ENCODE measurements at places on chromosomes 11 and 22.

GRCh38 chr11:104967534-104968354, 630 bp downstream of the CASP4 start:
- no peak for DNase-seq

GRCh38 chr11:68200639-68201038, 12.5 kb downstream of the KMT5B start:
- no peak for DNase-seq

DNA sequence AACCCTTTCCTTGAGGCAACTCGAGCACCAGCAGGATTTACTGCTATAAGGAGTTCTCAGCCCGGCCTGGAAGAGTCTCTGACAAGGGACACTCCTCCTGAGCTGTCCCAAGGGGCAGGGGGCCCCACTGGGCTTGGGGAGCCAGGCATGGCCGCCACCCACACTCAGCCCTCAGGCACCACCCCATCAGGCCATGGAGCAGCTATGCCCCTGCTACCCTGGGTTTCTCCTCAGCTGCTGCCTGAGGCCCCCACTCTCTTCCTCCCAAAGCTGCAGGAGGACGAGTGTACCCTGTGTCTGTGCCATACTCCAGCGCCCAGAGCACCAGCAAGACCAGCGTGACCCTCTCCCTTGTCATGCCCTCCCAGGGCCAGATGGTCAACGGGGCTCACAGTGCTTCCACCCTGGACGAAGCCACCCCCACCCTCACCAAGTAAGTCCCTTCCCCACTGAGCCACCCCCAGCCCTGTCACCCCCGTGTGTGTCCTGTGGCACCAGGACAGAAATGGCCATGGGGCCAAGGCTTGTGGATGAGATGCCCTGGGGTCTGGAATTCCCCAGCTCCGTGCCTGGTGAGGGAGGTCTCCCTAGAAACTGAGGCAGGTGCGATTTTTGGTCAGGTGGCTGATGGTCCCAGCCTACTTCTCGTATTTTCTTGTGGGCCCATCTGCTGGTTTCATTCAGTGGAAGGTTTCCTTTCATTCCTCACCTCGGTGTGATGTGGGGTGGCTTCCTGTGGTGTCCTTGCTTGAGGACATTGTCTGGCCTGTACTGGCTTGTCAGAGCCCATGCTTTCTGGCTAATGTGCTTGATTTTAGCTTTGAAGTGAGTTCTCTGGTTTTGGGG, 28.4 kb downstream of the TAB1 start:
- no peak for DNase-seq

DNA sequence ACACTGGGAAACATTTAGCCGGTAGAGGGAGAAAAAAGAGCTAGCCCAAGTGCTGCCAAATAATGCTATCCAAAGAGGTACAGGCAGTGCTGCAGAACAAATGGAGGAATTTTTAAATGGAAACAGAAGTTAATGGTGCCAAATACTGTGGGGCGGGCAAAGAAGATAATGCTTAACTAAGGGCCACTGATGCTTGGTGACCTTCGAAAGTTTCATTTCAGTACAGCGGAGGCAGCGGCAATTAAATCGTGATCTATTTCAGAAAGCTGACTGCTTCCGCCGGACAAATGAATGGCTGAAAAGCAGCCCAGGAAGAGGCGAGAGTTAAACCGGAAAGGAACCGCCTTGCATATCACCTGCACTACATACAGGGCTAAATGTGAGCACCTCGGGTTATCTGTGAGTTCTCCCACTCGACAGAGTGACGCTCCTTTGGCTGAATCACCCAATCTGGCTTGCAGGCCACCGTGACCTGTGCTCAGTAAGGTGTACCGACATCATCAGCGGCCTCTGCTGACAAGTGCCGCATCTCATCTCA, 42.1 kb downstream of the CADM1 start:
- DNase-seq = no peak

DNA sequence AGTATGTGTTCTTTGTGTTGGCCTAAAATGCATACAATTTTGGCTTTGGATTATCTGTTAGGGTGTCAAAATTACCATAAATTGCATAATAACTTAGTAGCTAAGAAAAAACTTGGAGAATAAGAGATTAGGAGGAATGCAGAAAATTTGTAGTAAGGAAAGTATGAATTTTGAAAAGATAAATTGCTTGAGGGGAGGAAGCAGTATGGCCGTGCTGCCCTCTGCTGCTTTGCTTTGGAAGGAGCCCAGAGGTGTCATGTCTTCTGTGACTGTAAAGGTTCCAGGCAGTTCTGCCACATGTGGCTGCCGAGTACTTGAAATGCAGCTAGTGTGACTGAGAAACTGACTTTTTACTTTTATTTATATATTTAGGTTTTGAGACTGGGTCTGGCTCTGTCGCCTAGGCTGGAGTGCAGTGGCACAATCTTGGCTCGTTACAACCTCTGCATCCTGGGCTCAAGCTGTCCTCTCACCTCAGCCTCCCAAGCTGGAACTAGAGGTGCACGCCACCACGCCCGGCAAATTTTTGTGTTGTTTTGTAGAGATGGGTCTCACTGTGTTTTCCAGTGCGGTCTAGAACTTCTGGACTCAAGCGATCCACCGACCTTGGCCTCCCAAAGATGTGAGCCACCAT, 1.8 kb downstream of the ADSL start:
- peak; percentile 73 for DNase-seq

GRCh38 chr11:34910817-34911216, 5.4 kb downstream of the APIP start:
- DNase-seq = no peak

- DNase-seq = no peak
Observed at GRCh38 chr11:2816523-2816922, 69.1 kb downstream of the CDKN1C start.

- DNase-seq = no peak
Observed at GRCh38 chr11:112321501-112322172, 61.0 kb upstream of the PLET1 start.

- no peak for DNase-seq
Observed at GRCh38 chr22:44389926-44390612, 77.3 kb upstream of the SHISAL1 start.

GRCh38 chr11:104487046-104487806, 323.3 kb upstream of the PDGFD start:
- no peak for DNase-seq

DNA sequence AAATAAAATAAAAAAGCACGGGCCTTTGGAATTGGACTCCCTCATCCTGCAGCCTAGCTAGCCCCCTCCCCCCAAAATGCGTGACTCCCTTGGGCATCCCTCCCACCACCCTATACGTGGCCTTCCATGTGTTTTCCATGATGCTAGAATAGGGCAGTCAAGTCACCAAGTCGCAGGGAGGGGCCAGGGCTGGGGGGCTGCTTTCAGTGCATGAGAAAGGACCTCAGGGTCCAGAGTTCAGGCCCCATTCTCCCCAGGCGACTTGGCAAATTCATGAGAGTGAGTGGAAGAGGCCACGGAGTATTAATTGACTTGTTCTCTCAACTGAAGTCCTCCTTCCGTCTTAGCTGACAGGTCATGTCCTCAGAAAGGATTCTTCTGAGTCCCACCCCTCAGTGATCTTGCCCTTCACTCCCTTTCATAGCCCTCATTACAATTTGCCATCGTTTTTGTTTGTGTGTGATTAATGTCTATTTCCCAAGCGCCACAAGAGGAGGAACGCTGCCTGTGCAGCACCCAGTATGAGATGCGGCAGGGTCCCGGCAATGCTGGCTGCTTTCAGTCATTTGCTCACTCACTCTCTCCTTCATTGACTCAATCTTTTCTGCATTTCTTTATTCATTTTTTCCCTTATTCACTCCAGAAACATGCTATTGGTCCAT, 17.4 kb downstream of the LRRC32 start:
- no peak for DNase-seq

DNA sequence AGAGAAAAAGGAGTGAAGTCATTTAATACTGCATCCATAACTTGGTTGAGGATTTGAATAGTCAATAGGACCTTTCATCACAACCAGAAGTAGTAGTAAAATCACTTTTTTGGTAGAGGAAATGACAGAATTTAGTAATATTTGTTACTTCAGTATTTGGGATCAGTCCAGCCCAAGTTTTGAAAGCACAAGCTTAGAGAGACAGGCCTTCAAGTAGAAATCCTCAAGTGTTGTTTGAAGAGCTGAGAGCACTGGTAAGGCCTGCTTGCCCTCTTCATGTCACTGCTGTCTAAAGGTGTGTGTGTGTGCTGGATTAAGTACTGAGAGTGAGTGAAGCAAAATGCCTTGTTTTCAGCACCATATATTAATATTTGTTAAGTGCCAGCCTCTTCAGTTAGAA, 137.3 kb downstream of the WNT11 start:
- DNase-seq = no peak

GRCh38 chr11:63841554-63841953, 2.6 kb downstream of the MARK2 start:
- DNase-seq = no peak

DNA sequence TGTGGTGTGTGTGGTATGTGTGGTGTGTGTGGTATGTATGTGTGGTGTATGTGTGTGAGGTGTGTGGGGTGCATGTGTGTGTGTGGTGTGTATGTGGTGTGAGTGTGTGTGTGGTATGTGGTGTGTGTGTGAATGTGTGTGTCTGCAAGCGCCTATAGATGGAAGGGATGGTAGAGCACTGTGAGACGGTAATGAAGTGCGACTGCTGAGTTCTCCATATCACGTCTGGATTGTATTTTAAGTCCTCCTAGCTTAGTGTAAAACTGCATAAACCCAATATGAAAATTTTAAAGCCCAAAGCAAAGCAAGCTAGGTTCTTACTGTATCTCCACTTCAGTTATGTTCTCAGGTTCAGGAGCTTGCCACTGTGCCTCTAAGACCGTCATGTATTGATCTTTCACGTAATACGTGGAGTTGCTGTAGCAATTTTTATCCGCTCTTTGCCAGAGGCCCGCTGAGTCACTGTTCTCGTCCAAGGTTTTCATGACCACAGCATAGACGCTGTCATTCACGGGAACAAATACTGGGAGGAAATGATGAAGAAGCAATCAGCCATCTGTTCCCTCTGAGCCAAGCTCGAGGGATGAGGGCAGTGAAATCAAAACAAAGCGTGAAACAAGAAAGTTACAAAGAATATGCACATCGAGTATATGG, 5.5 kb downstream of the PLET1 start:
- DNase-seq = no peak

GRCh38 chr11:28350216-28350615, 242.0 kb downstream of the METTL15 start:
- DNase-seq = no peak

DNA sequence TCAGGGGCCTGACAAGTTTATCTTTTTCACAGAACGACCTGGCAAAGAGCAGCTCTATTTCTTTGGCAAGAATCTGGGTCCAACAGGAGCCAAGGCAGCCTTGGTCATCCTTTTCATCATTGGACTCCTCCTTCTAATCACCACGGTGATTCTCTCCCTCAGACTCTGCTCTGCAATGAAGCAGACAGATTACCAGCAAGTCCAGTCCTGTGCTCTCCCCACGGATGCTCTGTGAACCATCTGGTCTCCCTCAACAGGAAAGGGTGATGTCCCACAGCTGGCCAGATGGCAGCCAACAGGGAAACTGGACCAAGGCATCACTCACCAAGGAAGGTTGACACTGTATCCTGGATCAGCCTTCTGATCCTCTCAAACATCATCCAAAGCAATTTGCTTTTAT, 17.0 kb upstream of the PANX1 start:
- no peak for DNase-seq

DNA sequence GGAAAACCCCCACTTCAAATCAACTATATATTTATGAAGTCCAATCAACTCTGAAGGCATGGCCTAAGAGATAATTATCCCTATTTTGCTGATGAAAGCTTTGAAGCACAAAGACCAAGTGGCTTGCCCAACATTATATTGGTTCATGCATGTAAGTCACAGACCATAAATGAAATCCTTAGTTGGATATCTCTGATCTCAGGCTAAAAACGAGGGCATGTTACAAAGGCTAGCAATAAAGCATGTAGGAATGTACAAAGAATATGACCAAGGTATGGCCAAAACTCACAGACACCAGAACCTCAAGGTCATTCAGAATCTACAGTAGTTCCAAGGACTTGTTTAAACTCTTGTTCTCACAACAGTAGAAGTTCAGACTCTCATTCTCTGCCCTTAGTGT, 100.2 kb upstream of the SESN3 start:
- no peak for DNase-seq

GRCh38 chr22:35377735-35378134, 3.2 kb upstream of the HMOX1 start:
- DNase-seq = no peak

DNA sequence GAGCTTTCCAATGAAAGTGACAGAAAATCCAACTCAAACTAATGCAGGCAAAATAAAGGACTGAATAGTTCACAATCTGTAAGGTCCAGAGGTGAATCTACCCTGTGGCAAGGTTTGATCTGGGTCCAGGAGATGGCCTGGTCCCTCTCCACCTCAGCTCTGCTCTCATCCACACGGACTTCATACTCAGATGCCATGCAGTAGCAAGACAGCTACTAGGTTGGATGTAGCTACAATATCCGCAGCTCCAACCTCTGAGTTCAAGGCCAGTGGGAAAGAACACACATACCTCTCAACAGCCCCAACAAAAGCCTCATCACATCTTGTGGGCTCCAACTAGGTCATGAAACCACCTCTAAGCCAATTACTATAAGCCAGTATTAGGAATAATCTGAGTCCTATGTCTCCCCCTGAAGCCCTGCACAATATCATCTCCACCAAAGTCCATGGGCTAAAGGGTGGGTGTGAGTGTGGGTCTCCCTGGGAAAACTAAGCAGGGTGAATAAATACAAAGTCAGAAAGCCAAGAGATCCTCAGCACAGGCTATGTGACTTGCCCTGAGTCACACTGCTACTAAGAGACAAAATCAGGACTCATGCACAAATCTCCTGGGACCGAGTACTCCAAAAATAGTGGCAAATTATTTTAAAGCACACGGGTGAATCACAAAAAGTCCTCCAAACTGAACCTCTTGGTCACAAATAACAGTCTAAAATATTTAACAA, 78.8 kb downstream of the LARGE1 start:
- DNase-seq = no peak

DNA sequence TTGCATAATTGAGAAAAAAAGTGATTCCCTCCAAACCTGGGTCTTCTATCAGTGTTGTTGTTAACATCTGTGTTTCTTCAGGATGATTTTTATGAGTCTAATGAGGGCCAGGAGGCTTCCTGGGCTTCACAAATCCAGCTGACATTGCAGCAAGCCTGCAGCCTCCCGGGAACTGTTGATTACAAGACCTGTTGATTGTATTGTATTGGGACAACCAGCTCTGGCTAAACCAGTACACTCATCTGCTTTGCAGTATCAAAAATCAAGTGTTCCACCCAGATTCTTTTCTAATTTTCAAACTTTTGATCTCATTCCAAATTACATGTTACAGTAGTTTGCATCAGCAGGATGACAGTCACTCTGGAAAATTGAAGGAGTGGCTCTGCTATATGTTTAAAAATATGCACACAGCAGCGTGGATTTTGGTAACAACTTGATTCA, 16.1 kb upstream of the PRSS23 start:
- no peak for DNase-seq
